ENCODE measurements at places on chromosomes 11 and 22.

DNA sequence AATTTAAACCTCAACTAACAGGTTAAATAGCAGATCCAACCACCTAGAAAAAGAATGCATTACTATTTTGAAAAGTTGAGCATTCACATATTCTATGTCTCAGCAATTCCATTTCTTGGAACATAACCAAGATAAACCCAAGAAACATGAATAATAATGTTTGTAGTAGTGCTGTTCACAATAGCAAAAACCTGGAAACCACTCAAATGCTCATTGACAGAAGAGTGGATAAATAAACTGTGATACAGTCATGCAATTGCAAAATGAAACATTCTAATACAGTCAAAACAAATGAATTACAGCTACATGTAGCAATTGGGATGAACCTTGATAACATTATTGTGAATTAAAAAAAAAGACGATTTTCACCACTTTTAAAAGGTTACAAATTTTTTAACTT is 162.8 kb upstream of the TMEM45B start:
- H3K4me3 ChIP-seq: no peak overlapping the region
- DNase-seq: peak; percentile 94
- no peak overlapping the region for H3K27ac ChIP-seq
- no peaks in the 10 kb centered on the region for H3K27me3 ChIP-seq
- no peaks in the 10 kb centered on the region for H3K4me1 ChIP-seq
- no peaks in the 10 kb centered on the region for H3K36me3 ChIP-seq

GRCh38 chr11:47469361-47470179 is 20.6 kb upstream of the RAPSN start:
- peaks cover 8% of the 10 kb centered on the region for H3K4me1 ChIP-seq
- DNase-seq: no peak
- no peak overlapping the region for H3K27ac ChIP-seq
- H3K36me3 ChIP-seq: peaks cover 25% of the 10 kb centered on the region

DNA sequence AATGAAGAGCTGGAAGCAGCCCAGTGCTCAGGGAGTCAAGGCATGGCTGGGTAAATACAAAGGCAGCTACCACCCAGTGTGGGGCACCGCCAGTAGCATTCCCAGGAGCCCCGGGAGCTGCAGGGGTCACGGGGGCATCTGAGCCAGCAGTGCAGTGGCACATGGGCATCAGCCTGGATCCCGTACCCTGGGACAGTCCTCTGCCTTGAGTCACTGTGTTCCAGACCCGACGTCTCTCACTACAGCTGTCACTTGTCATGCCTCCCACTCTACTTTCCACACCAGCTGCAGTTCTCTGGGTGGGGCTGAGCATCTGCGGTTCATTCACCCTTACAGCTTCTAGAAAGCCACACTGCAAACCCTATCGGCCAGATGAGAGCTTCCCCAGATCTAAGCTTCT is 29.6 kb downstream of the DHCR7 start:
- no peak overlapping the region for H3K27ac ChIP-seq
- no peak for DNase-seq
- no peak overlapping the region for H3K4me3 ChIP-seq
- H3K36me3 ChIP-seq: no peaks in the 10 kb centered on the region
- peaks cover under 1% of the 10 kb centered on the region for H3K27me3 ChIP-seq

GRCh38 chr11:77084581-77085191 is 17.9 kb downstream of the CAPN5 start:
- H3K4me1 ChIP-seq: peaks cover 12% of the 10 kb centered on the region
- H3K27ac ChIP-seq: no peak overlapping the region
- H3K36me3 ChIP-seq: peaks cover 2% of the 10 kb centered on the region
- H3K4me3 ChIP-seq: no peak overlapping the region

DNA sequence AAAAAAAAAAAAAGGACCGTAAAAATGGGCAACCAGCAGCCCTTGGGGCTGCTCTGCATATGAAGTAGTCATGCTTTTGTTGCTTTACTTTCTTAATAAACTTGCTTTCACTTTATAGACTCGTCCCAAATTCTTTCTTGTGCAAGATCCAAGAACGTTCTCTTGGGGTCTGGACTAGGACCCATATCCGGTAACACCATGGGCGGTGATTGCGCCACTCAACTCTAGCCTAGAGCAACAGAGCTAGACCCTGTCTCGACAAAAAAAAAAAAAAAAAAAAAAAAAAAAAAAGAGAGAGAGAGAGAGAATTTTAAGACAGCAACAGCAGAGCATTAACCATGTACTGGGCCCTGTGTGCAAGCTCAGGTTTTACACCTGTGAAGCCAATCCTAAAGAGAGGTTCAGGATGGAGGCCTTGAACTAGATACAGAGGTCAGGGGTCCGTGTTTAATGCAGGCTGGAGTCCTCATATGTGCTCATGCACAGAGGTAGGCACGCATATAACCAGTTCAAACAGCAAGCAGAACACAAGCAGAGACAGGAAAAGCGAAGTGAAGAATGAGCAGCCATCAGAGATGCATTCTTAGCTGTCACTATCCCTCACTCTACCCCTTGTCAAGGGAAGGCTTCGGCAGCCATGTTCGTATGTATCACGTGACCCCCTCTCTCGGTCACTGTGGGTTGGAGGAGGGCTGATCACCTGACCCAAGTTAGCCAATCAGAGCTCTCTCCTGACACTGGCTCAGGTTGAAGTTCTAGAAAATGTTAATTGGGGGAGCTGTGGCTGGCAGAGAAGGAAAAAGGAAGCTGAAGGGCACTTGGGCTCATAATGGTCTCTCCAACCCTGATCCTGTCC is 16.7 kb upstream of the SYT12 start:
- peaks cover 2% of the 10 kb centered on the region for H3K27me3 ChIP-seq
- DNase-seq: peak; percentile 31
- no peak overlapping the region for H3K4me3 ChIP-seq
- no peaks in the 10 kb centered on the region for H3K36me3 ChIP-seq
- H3K4me1 ChIP-seq: no peaks in the 10 kb centered on the region

DNA sequence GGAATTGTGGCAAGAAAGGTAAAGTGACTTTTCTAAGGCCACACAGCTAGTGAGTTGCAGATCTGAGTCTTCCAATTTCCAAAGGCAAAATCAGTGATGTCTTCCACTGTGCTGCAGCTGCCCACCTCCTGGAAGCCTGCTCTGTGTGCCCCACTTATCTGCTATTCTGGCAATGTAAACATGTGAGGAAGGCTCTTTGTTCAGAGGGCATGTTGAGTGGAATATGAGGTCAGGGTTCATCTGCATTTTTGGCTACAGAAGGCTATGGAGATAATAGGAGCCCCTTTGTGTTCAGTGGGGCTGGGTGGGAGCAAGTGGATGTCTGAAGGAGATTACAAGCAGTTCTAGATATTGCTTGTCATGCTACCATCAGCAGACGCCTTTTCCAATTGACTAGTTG is 396.2 kb downstream of the BUD13 start:
- no peak for DNase-seq
- H3K27me3 ChIP-seq: no peaks in the 10 kb centered on the region
- no peak overlapping the region for H3K27ac ChIP-seq
- H3K4me3 ChIP-seq: no peak overlapping the region
- no peaks in the 10 kb centered on the region for H3K4me1 ChIP-seq

DNA sequence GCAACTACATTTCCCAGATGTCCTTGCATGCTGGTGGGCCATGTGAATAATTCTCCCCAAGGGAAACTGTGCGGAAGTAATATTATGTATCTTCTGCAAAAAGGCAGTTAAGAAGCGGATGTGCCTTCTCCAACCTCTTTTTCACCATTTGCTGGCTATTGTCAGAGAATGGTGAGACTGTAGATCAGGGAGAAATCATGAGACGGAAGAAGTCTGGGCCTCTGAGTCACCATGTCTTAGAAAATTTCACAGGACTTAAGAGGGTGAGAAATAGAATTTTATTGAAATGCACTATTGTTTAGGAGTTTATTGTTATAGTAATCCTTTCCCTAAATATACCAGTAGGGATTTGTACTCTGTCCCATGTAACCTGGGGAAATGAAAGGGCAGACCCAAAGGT is 298.7 kb upstream of the ZC3H12C start:
- no peak overlapping the region for H3K27ac ChIP-seq
- DNase-seq: no peak
- H3K36me3 ChIP-seq: no peaks in the 10 kb centered on the region
- H3K27me3 ChIP-seq: no peaks in the 10 kb centered on the region
- no peak overlapping the region for H3K4me3 ChIP-seq
- no peaks in the 10 kb centered on the region for H3K4me1 ChIP-seq

DNA sequence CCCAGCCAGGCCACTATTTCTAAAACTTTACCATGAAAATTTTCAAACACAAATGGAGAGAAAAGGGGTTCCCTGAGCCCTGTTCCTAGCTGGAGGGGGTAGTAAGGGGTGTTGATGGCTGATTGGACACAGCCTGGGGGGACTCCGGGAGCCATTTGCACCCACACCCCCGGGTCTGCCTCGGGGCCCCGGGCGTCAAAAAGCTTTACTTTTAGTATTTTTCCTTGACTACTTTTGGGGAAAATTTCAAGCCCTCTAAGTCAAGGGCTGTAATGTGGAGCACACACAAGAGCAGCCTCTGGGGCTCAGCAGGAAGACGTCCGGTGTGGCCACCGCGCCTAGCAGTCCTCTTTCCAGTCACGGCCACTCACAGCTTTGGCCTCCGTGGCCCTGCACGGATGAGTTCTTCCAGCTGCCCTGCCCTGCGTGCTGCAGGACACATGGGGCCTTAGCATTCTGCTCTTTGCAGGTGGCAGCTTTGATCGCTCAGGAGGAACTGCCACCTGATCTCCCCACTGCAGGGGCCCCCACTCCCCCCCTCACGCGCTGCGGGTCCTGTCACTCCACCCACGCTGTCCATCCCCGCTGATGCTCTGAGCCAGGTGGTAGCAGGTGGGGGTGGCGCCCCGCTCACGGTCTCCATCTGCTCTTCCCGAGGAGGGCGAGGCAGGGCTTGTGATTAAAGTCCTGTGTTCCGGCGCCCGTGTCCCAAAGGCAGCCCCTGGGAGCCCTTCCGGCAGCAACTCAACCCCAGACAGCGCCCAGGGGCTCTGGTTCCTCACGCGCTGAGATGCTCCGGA is 14.4 kb downstream of the RNH1 start:
- H3K4me1 ChIP-seq: no peaks in the 10 kb centered on the region
- H3K27ac ChIP-seq: no peak overlapping the region
- no peak overlapping the region for H3K4me3 ChIP-seq
- no peaks in the 10 kb centered on the region for H3K27me3 ChIP-seq
- DNase-seq: no peak

- H3K27me3 ChIP-seq: no peaks in the 10 kb centered on the region
- H3K36me3 ChIP-seq: no peaks in the 10 kb centered on the region
- H3K4me3 ChIP-seq: no peak overlapping the region
Measured at GRCh38 chr11:101929294-101929915, 13.1 kb upstream of the ANGPTL5 start.

DNA sequence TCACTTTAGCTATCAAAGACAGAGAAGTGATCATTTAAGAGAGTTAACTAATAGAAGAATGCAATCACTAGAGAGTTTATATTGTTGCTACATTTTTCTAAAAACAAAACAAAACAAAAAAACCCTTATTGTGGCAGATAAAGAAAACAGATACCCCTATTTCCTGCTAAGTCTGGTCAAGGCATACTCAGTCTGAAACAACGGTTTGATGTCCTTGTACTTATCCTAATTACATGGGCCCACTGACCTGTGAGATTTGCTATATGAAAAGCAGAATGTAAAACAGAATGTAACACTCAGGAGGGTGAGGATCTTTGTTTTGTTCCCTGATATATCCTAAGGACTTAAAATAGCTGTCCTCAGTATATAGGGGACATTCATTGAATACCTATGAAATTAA is 24.6 kb downstream of the MAML2 start:
- H3K36me3 ChIP-seq: no peaks in the 10 kb centered on the region
- H3K4me3 ChIP-seq: no peak overlapping the region
- H3K27ac ChIP-seq: no peak overlapping the region
- H3K27me3 ChIP-seq: no peaks in the 10 kb centered on the region
